ENCODE measurements at places on chromosomes 3 and 15.

- DNase-seq = no peak
Observed at GRCh38 chr3:184712248-184713039, 580 bp upstream of the MAGEF1 start.

DNA sequence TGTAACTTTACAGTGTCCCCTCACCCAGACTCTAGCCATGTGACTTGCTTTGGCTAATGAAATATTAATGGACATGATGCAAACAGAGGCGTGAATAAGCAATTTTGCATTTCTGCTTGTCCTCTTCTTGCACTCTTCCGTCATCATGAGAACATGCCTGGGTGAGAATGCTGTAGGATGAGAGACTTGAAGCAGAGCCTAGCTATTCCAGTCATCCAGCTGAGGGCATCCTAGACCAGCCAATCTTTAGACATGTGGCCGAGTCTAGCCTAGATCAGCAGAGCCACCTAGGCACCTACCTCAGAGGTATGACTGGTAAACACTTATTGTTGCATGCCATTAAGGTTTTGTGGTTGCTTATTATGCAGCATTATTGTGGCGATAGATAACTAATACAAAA lies 450.5 kb upstream of the AZI2 start:
- DNase-seq = no peak

DNA sequence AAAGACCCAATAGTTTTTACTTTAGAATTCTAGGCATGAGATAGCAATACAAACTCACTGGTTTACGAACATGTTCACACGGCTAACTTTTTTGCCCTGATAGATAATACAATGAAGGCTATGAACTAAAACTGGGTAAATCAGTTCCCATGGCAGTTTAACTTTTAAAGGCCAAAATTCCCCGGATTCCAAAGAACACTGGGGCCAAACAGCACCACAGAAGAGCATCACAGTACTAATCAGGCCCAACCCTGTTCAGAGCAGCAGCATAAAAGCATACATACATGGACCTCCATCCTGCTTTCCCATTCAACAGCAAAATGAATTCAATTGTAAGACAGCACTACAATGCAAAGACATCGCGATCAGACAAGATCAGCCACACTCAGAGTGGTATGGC lies 540.3 kb upstream of the CCDC54 start:
- DNase-seq = no peak

GRCh38 chr3:96863129-96863740 lies 48.8 kb downstream of the EPHA6 start:
- peak; percentile 35 for DNase-seq

- DNase-seq = no peak
Observed at GRCh38 chr15:79700951-79701480, 195.8 kb downstream of the MTHFS start.
